ENCODE measurements at places on chromosomes 1 and 21. TPM values are rescaled to one million over a fixed set of nuclear protein-coding genes. Genes with fewer than 3 reads are reported as not detected.

Gene SAMSN1
- total RNA-seq: not detected

Gene C21orf58
- total RNA-seq: 3.7 TPM

Gene EFNA3
- total RNA-seq: 20.9 TPM

Gene RGS16
- total RNA-seq: 0.74 TPM

Gene MROH9
- total RNA-seq: not detected

Gene OR2M3
- total RNA-seq: not detected

Gene IFI16
- total RNA-seq: 76.5 TPM

Gene REN
- not detected for total RNA-seq

Gene TNFSF18
- 0.07 TPM for total RNA-seq

Gene S100A14
- 1,909 TPM for total RNA-seq

Gene LHX8
- not detected for total RNA-seq

Gene KIF21B
- total RNA-seq: 0.56 TPM

Gene HOOK1
- 7.1 TPM for total RNA-seq

Gene CHRM3
- total RNA-seq: under 0.01 TPM

Gene NHLH1
- not detected for total RNA-seq

Gene KRTAP7-1
- total RNA-seq: not detected

Gene TCHH
- total RNA-seq: not detected

Gene FCAMR
- not detected for total RNA-seq

Gene ATAD3C
- 0.14 TPM for total RNA-seq

Gene MPL
- not detected for total RNA-seq

Gene TPTE
- total RNA-seq: not detected

Gene ARHGAP30
- total RNA-seq: 0.19 TPM

Gene FTCD
- not detected for total RNA-seq

Gene LRRC53
- not detected for total RNA-seq

Gene PRAMEF10
- total RNA-seq: not detected

Gene RXRG
- total RNA-seq: not detected

Gene FCRL5
- not detected for total RNA-seq

Gene SLC45A1
- 0.14 TPM for total RNA-seq

Gene HRNR
- total RNA-seq: not detected

Gene CFHR3
- total RNA-seq: not detected

Gene CTSK
- total RNA-seq: 1.9 TPM

Gene ERICH3
- not detected for total RNA-seq

Gene GBP6
- 75.2 TPM for total RNA-seq

Gene CHAF1B
- total RNA-seq: 9.6 TPM

Gene ETV3L
- not detected for total RNA-seq

Gene CRYBG2
- 72.4 TPM for total RNA-seq

Gene WNT3A
- total RNA-seq: 0.14 TPM

Gene PPIAL4G
- total RNA-seq: not detected

Gene C1orf53
- 10.2 TPM for total RNA-seq

Gene BMP8B
- under 0.01 TPM for total RNA-seq

Gene PROK1
- not detected for total RNA-seq

Gene KPRP
- not detected for total RNA-seq

Gene A3GALT2
- total RNA-seq: not detected

Gene SLFNL1
- under 0.01 TPM for total RNA-seq

Gene NBPF6
- not detected for total RNA-seq

Gene SELP
- not detected for total RNA-seq

Gene TP73
- total RNA-seq: 9.5 TPM

Gene HNRNPCL1
- total RNA-seq: not detected

Gene NLRP3
- not detected for total RNA-seq

Gene CFAP141
- total RNA-seq: not detected

Gene RGS2
- total RNA-seq: 36.7 TPM

Gene TBX19
- total RNA-seq: 0.42 TPM

Gene LYPD8
- total RNA-seq: not detected

Gene TTLL10
- not detected for total RNA-seq

Gene EVA1B
- total RNA-seq: 32.0 TPM

Gene B3GALT2
- not detected for total RNA-seq

Gene FAM151A
- total RNA-seq: not detected

All from airway epithelial cell (primary cell).